ENCODE measurements at places on chromosomes 5 and 9.

GRCh38 chr9:98944734-98945074 lies 997 bp downstream of the COL15A1 start:
- no peak for DNase-seq

DNA sequence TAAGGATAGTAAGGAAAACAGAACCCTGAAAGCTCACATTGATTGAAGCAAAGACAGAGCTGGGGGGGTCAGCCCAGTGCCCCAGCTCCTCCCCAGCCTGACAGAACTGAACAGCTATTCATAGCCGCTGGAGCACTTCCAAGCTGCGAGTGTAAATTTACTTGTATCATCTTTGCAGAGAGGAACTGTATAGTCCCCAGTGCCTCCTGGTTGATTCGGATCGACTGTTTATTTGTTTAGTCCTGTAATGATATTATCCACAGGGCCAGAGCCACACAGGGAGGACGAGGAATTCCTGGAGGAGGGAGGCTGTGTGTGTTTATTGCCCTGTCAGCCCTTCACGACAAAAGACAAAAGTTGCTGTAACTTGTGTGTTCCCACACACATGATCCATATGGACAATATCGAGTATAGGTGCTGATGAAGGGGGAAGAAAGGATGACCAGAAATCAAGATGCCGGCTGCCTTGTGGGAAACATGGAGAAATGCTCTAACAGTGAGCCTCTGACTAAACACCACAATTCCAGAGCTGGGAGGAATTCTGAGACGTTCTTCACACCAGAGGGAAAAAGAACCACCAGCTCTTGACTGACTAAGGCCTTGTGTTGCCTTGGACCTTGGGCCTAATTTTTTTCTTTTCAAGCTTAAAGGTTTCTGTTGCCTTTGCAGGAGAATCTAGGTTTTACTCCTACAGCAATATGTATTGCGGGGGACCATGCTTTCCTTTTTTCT lies 31.1 kb downstream of the FOXD1 start:
- DNase-seq: no peak

DNA sequence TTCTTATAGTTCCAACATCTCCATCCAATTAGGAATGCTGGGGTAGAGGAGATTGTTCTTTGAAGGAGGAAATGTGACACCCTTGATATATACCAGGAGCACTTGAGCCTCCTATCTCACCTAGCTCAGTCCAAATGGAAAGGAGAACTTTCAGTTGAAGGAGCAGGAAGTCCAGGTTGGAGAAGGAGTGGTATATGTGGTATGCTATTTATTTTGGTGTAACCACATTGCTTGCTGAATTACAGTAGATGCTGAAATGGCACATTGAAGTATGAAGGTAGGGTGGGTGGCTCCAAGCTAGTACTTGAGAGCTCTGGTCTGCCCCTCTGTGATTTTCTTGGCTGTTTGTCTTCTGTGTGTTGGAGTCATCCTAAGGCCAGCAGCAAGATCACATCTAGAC lies 6.1 kb downstream of the CSNK1G3 start:
- DNase-seq: no peak

- DNase-seq: no peak
Observed at GRCh38 chr5:102286476-102286875, 9.6 kb downstream of the SLCO4C1 start.

DNA sequence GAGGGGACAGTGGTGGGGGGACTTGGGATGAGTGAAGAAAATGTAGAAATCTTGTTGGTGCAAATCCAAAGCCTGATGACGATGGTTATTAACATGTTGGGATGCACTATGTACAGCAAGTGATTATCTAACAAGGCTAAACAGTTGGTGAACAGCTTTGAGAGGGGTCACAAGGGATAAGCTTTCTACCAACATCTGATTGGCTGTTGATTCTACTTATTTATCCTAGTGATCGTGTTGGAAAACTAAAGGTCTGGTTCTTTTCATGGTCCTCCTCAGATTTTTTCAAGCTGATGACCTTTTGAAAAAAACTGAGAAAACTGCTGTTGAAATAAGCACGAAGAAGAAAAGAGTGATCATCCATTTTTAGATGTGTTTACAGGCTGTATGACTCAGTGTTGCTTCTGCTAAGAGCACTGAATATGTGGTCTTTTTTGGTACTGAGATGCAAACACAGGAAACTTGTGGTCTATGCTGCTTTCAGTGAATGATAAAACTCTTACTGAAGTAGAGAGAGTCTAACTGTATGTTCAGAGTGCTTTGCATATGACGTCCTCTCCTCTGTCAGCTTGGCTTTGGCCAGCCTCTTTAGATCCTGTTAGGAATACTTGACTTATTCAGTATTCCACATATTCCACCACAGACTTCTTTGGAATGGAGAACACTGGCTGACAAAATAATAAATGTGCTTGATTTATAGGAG lies 174.8 kb downstream of the SLF1 start:
- DNase-seq: no peak

GRCh38 chr9:18618862-18619261 lies 144.9 kb downstream of the ADAMTSL1 start:
- DNase-seq: no peak

DNA sequence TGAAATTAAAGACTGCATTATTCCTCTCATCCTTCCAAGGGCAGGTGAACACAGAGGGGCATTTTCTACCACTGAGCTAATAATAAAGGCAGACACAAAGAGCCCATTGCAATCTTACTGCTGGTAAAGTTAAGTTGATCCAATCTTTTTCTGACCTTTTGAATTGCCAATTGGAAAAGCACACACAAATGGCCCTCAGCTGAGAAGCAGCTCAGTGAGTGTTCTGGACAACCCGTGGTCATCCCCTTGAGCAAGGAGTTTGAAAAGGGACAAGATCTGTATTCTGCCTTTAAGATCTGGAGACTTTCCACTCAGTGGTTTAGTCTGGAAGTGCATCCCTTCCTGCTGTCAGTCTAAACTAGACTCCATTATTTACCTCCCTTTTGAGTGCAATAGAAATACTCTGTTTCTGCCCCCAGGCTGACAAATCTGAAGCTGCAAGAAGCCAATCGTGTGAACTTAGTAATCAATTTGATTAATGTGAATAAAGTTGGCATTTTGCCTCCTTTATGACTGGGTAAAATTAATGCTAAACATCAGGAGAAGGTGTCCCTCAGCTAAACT lies 835.7 kb downstream of the MAT2B start:
- no peak for DNase-seq

- no peak for DNase-seq
Observed at GRCh38 chr5:73424556-73424977, 24.0 kb downstream of the FOXD1 start.

DNA sequence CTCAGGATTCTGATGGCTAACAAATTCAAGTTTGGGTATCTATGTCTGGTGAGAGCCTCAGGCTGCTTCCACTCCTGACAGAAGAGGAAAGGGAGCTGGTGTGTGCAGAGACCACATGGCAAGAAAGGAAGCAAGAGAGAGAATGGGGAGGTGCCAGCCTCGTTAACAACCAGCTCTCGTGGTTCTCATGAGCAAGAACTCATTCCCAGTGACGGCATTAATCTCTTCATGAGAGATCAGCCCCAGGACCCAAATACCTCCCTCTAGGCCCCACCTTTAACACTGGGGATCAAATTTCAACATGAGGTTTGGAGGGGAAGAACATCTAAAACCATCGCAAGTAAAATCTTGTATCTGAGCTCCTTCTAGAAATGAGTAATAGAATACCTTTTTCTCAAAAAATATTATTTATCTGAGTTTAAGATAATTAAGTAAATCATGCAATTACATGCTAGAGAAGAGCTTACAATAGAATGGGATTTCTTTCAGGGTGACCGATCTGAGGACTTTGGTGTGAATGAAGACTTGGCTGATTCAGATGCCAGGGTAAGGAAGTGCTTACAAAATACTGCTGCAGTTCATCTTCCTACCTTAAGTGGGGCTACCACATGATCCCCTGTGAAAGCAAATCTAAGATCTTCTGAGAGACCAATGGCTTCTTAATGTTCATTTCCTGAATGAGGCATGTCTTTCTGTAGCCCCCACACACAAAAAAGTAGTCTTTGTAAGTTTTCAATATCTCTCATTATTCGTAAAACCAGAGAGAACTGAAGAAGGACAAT lies 11.5 kb downstream of the ANXA1 start:
- DNase-seq: no peak

- DNase-seq: peak; percentile 32
Observed at GRCh38 chr9:83154087-83154736, 91.3 kb upstream of the RASEF start.

All from SW480 (cell line).